ENCODE measurements at places on chromosomes 2 and 18. TPM values are rescaled to one million over a fixed set of nuclear protein-coding genes. Genes with fewer than 3 reads are reported as not detected.

DNAH6 gene
- total RNA-seq, result 1.9 TPM

PARD3B gene
- 1.3 TPM for total RNA-seq

- H3K4me1 ChIP-seq, result no peaks in the 10 kb centered on the region
- H3K36me3 ChIP-seq, result no peaks in the 10 kb centered on the region
- H3K27ac ChIP-seq, result no peak overlapping the region
- DNase-seq, result no peak
- no peak overlapping the region for H3K4me3 ChIP-seq
Measured at GRCh38 chr2:137964859-137965459, 686 bp downstream of the HNMT start.

TMEM37 gene
- 0.44 TPM for total RNA-seq

DNA sequence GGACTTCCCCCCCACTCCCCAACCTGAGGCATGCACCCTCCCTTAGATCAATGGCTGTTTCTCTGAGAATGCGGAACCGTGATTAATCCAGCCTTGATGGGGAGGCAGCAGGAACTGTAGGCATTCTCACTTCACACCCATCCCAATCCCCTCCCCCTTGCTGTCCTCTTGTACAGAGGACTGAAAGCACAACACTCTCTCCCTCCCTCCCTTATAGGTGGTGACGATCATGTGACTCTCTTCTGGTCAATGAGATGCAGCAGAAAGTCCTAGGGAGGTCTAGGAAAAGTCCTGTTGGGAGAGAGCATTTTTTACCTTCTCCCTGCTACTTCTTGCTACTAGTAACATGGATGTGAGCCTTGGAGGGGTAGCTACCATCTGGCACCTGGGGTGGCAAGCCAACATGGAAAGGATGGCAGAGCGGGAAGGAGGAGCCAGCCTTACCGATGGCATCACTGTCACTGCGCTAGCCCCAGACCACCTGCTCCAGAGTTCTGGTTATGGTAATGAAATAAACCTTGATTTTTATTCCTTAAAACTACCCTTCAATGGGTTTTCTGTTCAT lies 106.9 kb downstream of the MSH2 start:
- no peak overlapping the region for H3K4me3 ChIP-seq
- H3K27ac ChIP-seq, result no peak overlapping the region
- no peaks in the 10 kb centered on the region for H3K4me1 ChIP-seq
- no peaks in the 10 kb centered on the region for H3K27me3 ChIP-seq

Data from CD4-positive, alpha-beta memory T cell (primary cell).